Astrocyte (in vitro differentiated cells and primary cell): ENCODE measurements at places on chromosomes 5 and 9. TPM values are rescaled to one million over a fixed set of nuclear protein-coding genes. Genes with fewer than 3 reads are reported as not detected.
A peak's percentile ranks its signal among the peaks of the same experiment; 100 is the strongest.

DNA sequence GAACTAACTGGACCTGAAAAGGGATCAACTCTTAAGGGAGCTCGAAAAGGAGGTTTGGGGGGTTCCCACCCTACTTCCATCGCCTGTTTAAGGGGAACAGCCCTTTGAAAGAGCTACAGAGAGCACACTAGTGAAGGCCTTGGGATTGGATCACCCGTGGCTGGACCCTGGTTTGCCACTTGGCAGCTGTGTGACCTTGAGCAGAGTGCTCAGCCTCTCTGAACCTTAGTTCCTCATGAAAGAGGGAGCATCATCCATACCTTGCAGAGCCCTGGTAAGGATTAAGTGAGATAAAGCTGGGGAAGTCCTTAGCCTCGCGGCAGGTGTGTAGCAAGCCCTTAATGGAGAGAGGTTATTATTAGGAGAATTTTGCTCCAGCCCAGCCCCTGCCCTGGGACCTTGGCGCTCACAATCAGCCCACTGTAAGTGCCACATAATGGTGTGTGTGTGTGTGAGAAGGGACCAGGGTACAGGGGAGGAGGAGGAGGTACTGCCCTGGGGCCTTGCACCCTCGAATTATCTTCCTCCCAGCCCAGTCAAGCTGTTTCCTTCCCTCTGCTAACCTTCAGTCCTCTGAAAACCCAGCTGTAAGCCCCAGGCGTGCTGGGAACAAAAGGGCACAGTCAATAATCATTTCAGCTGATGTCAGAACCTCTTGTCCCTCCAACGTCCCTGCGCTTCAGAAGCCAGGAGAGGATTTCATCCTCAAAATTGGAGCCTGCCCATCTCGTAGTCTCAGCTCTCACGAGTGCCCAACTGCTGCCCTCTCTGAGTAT lies 42.9 kb downstream of the FOXI1 start:
- DNase-seq: no peak

GRCh38 chr9:35705372-35705771 lies 15.6 kb upstream of the TPM2 start:
- DNase-seq: no peak

CCDC192 gene
- total RNA-seq: not detected in 2 replicates

- peak; percentile 50 for DNase-seq
Measured at GRCh38 chr9:19965336-19965735, 176.5 kb upstream of the SLC24A2 start.

GRCh38 chr5:84168841-84169240 lies 215.8 kb downstream of the EDIL3 start:
- peak; percentile 57 for DNase-seq

DNA sequence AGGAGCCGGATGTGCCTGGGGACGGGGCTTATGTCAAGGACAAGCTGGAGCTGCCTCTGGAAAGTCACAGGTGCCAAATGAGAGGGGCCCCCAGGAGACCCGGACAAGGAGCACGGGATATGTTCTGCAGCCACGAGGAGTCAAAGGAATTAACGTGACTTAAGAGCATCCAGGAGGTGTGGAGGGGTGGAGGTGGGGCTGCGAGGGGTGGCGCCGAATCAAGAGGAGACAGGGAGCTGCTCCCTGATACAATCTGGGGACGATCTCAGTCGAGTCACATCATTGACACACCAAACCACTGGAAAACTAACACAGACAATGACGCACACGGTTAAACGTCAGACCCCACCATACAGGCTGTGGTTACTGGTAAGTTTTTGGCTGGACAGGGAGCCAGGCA lies 10.4 kb downstream of the CCDC127 start:
- peak; percentile 84 for DNase-seq

TMEM8B gene
- total RNA-seq: 8.6 and 8.9 TPM in 2 replicates

DNA sequence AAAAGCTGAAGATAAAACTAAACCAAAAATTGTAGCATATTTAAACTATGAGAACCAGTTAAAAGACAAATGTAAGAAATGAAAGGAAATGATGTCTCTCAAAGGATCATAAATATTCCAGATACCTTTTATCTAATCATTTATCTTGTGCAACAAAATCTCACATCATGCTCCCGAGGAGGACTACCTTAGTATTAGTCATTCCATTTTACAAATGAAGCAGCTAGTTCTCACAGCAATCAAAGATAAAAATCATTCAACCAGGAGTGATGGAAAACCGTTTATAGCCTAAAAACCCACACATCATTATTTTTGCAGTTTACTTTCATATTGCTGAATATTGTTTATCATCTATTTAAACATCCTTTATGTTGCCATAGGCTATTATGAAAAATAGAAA lies 190.0 kb downstream of the CDH12 start:
- DNase-seq: no peak

- no peak for DNase-seq
Measured at GRCh38 chr5:122368510-122369251, 56.6 kb downstream of the SNCAIP start.

DNA sequence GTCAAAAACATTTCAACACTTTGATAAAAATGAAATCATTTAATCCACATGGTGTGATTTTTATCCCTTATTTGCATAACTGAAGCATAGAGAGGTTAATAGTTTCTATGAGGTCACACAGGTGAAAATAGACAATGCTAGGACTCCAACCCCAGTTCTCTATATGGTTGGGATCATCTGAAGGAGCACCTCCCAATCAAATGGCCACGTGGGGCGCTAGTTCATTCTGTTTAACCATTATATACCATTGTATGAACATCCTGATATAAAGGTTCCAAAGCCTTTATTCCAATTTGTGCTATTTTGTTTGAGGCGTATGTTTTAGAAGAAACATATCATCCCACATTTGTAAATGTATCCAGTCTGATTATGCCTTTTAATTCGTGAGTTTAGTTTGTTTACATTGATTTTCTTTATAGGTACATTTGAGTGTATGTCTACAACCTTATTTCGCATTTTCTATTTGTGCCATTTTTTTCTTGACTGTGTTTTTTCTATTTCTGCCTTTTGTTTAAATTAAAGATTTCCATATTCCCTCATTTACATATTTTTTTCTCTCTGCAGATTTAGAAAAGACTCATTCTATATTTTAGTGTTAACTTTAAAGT lies 1092.0 kb downstream of the MAT2B start:
- DNase-seq: no peak

- DNase-seq: no peak
Measured at GRCh38 chr5:147801461-147801860, 18.9 kb upstream of the JAKMIP2 start.
